ENCODE measurements at places on chromosomes 4 and X. TPM values are rescaled to one million over a fixed set of nuclear protein-coding genes. Genes with fewer than 3 reads are reported as not detected.

Gene MAGEE2
- not detected for total RNA-seq

DNA sequence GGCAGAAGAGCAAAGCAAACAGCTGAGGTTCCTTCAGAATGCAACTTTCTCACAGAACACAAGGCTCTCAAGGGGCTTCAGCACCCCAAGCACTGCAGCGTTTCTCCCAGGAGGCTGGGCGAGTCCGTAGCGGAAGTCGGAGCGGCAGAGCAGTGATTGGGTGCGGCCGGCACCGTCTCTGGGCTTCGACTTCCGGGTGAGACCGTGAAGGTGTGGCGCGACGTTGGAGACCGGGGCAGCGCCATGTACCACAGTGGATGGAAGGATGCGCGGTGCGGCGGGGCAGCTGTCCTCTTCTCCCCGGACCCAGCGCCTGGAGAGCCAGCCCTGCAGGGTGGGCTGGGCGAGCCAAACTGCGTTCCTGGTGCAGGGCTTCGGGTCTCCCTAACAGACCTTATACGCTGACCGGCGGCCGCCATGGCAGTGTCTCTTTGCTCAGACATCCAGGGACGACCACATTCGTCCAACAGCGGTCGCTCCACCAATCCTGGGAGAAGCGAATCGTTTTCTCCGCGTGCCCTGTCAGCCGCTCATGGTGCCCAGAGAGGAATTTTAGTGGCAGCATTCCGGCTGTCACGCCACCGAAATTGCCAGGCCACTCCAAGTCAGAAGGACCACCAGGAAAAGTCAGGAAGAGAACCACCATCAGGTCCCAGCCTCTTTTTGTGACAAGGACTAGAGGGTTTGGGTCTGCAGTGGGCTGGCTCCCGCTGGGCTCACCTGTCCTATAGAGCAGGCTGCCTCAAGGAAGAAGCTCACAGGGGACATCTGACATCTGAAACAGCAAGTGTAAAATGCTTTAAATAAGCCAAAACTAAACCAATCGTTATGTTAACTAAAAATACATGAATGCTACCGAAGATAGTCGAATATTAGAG lies 20.5 kb downstream of the TRIM61 start:
- peak; percentile 87 for DNase-seq

DNA sequence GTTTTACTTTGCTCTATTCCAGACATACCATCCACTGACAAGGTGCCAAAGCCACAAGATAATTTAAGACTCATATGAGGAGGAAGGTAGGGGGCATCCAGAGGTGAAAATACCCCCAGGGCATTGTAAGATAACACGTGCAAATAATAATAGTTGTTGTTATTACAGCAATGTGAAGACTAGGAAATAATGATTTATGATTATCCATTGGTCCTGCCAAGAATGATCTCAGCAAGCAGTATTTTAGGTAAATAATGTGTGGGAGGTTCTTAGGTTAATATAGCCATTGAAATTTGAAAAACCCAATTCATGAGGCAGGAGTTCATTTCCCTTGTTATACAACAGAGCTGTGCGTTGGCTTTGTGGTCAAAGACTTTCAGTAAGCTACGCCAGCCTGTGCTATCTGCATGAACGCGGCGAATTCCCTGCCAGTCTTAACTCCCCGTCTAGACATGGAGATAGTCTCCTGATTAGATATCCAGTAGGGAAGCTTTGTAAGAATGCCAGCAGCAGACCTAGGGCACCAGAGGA lies 47.2 kb upstream of the MXRA5 start:
- DNase-seq = no peak

DNA sequence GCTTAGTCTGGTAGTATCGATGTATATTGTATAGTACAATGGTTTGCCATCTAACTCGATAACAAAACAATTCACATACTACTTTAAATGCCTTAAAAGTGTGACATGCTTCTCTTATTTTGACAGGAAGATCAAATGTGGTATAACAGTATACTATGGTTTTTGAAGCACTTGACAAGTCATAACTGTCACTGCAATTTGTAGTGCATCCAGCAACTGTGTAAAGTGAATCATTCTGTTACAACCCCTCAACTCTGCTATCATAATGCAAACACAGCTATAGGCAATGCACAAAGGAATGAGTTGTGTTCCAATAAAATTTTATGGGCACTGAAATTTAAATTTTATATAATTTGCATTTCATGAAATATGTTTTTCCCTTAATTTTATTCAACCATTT lies 14.0 kb downstream of the RAP1GDS1 start:
- DNase-seq = no peak

GRCh38 chr4:10526429-10527222 lies 69.4 kb upstream of the ZNF518B start:
- no peak for DNase-seq

Data from activated CD4-positive, alpha-beta memory T cell treated with anti-CD3 and anti-CD28 coated beads for 36 hours (primary cell).